ENCODE measurements at places on chromosomes 16 and 17.

DNA sequence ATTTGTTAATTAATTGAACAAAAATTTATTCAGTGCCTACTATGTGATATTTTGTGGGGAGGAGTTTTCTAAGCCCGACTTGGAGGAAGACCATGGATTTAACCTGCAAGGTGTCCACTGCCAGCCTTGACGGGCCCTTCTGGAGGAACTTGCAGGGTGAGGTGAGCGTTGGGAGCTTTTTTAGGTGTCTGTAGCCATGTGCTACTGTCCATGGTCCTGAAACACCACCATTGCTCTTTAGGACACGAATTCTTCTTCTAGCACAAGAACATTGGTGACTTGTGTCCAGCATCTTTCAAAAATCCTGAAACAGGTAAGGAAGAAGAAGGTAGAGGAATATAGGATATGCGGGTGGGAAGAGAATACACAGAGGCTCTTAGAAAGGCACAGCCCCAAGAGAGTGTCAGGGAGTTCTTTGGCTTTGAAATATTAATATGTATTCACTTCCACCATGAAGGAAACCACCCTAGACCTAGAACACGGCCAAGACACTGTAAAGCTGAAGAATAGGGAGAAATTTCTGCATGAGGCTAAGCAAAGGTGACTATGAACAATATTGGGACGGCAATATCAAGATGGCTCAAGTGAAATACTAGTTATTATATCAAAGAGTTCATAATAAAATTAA, 27.9 kb upstream of the OR4D1 start:
- no peak for DNase-seq
- no peak overlapping the region for H3K27ac ChIP-seq
- H3K4me1 ChIP-seq = no peaks in the 10 kb centered on the region
- H3K27me3 ChIP-seq = no peaks in the 10 kb centered on the region
- no peaks in the 10 kb centered on the region for H3K36me3 ChIP-seq
- no peak overlapping the region for H3K4me3 ChIP-seq

DNA sequence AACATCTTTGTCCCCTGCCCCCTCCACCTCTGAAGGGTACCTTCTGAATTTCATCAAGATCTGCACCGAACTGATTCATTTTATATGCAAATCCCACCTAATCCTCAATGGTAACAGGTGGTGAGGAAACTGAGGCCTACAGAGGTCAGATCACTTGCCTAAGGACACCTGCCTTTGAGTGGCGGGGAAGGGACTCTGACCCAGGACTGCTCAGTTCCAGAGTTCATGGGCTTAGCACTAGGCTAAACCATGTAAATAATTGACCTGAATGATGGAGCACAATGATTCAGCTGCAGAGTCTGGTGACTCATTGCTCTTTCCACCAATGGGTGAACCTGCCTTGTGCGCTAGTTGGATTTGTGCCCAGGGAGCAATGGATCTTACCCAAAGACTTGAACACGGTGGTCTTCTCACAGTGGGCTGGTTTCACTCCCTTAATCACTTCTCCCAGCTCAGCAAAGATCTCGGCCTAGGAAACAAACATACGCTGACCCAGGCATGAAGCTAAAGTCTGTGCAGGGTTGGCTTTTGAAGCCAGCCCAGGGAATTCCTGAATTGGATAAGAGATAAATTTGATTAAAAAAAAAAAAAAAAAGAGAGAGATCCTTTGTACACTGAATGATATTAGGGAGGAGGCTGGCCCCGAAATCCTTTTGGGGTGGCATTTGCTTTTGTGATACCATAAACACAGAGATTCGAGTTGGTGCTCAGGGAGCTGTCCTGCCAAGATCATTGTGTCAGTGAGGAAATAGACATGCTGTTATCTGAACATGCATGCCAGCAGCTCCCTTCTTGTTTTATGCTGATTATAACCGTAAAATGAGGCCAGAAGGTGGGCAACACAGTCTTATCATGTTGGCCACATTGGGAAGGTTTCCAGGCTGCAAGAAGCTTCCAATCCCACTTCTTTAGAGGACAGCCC, 17.0 kb downstream of the CRYM start:
- H3K36me3 ChIP-seq = no peaks in the 10 kb centered on the region
- no peaks in the 10 kb centered on the region for H3K4me1 ChIP-seq
- DNase-seq = no peak
- H3K4me3 ChIP-seq = no peak overlapping the region

GRCh38 chr16:24745391-24745790, 15.9 kb downstream of the TNRC6A start:
- H3K27me3 ChIP-seq = no peaks in the 10 kb centered on the region
- H3K4me1 ChIP-seq = peaks cover 9% of the 10 kb centered on the region
- H3K36me3 ChIP-seq = no peaks in the 10 kb centered on the region
- H3K27ac ChIP-seq = no peak overlapping the region
- H3K4me3 ChIP-seq = no peak overlapping the region

DNA sequence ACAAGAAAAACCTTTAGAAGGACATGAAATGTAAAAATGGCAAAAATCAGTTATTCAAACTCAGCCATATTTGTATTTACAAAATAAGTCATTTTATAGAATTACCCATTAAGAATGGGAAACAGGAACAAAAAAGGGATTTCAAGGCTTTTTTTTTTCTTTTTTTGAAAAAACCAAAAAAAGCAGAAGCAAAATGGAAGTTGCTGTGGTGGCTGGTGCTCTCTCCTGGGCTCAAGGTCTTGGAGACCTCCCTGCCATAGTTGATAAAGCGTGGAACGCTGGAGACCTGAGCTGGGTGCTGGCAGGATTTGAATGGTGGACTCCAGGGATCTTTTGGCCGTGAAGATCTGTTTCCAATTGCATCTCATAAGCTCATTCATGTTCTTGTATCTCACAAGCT, 3.1 kb downstream of the PLCG2 start:
- no peaks in the 10 kb centered on the region for H3K36me3 ChIP-seq
- H3K4me1 ChIP-seq = no peaks in the 10 kb centered on the region
- peaks cover 17% of the 10 kb centered on the region for H3K27me3 ChIP-seq
- H3K4me3 ChIP-seq = no peak overlapping the region
- no peak overlapping the region for H3K27ac ChIP-seq

- H3K4me1 ChIP-seq = no peaks in the 10 kb centered on the region
- H3K27me3 ChIP-seq = no peaks in the 10 kb centered on the region
- no peaks in the 10 kb centered on the region for H3K36me3 ChIP-seq
- H3K4me3 ChIP-seq = no peak overlapping the region
Observed at GRCh38 chr16:50204453-50205108, 51.5 kb downstream of the TENT4B start.

DNA sequence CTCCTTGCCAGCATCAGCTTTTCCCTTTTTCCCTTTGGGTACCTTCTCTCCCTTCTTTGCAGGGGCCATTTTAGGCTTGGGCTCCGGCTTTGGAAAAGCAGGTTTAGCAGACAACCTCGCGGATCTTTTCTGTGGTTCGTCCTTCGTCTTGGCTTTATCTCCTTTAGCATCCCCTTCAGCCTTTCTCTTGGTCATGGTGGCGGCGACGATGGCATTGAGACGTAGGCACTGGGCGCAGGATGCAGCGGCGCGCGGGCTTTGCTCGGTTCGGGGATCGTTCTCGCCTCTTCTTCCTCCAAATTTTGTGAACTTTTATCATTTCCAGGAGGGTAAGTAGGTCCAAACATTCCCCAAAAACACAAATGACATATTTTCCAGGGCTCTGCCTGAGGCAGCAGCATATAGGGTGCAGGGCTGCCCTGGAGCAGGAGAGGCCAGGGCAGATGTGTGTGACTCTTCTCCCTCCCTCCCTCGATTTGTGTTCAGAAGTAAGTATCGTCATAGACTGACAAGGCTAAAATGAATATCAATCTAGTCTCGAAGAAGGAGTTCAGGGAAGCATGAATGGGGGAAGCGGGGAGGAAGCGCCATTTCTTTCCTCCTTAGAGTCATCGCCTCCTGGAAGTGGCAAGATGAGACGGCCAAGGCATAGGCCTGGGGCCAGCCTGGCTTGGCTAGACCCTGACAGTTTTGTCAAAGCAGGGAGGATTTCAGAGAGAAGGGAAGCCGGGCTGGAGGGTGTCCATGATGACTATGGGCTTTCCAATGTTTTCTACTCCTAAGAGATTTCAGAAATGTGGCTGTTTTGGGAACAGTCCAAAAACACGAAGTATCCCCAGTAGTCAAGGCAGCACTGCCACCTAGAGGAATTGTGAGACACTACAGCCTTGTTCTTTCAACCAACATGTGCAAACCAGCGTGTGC, 13.2 kb downstream of the CHCT1 start:
- no peak overlapping the region for H3K4me3 ChIP-seq
- no peaks in the 10 kb centered on the region for H3K36me3 ChIP-seq
- H3K27ac ChIP-seq = no peak overlapping the region
- peak; percentile 60 for DNase-seq

GRCh38 chr17:42918902-42919521, 18.4 kb downstream of the G6PC1 start:
- H3K4me1 ChIP-seq = no peaks in the 10 kb centered on the region
- H3K27me3 ChIP-seq = no peaks in the 10 kb centered on the region
- no peaks in the 10 kb centered on the region for H3K36me3 ChIP-seq
- H3K4me3 ChIP-seq = no peak overlapping the region
- no peak for DNase-seq

DNA sequence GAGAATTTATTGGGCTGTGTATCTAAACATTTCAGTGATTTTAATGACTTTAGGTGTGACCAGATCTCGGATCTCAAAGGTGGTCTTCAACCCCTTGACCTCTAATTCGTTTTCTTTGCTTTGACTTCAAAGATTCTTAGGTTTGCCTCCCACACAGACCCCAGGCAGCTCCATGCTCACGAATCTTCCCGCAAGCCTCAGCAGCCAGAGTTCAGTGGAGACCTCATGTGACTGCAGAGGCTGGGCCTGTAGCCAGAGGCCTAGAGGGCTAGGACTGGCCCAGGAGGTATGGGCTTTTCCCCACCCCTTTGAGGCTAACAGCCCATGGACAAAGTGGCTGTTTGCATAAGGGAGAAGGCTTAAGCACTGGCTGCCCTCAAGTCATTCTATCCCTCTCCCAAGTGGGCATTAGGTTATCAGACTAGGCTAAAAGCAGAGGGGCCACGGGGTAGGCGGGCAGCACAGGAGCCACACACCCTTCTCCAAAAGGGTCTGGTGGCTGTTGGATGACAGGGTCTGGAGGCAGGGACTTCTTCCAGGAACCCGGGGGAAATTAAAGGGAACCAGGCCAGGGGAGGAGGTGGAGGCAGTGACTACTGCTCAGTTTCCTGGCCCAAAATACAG, 3.0 kb downstream of the HIRIP3 start:
- H3K4me1 ChIP-seq = no peaks in the 10 kb centered on the region
- H3K36me3 ChIP-seq = peaks cover 8% of the 10 kb centered on the region
- H3K4me3 ChIP-seq = no peak overlapping the region
- no peak overlapping the region for H3K27ac ChIP-seq
- no peak for DNase-seq

GRCh38 chr17:4810696-4811290, 3.8 kb downstream of the PLD2 start:
- no peak overlapping the region for H3K4me3 ChIP-seq
- H3K27me3 ChIP-seq = no peaks in the 10 kb centered on the region
- no peak for DNase-seq
- H3K36me3 ChIP-seq = peaks cover 6% of the 10 kb centered on the region
- no peak overlapping the region for H3K27ac ChIP-seq

DNA sequence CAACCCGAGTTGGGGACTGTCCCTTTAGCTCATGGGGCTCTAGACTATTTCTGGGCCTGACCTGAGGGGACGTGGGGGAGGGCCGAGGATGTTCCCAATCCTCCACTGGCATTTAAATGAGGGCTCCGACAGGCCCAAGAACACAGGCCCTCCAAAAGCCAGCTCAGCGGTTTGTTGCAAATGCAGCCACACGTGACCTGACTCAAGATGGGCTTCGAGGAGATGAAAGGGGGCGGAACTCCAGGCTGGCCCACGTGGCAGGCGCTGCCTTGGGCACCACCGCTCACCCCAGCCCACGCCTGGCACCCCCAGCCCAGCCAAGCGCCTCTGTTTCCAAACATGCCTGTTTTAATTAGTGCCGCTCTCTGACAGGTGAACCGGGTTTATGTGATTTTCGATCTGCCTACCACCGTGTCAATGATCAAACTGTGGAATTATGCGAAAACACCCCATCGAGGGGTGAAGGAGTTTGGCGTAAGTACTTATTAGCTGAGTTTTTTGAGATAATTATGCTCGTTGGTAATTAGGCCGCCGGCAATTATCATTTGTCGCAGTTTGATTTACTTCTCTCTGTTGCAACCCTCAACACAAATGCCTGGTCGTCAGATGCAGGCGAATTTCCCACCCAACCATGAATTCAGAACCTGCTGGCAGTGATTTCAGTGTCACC, 226.7 kb downstream of the KATNIP start:
- H3K4me3 ChIP-seq = no peak overlapping the region
- no peaks in the 10 kb centered on the region for H3K4me1 ChIP-seq
- H3K27ac ChIP-seq = no peak overlapping the region
- no peaks in the 10 kb centered on the region for H3K27me3 ChIP-seq
- H3K36me3 ChIP-seq = peaks cover 5% of the 10 kb centered on the region

GRCh38 chr17:43803758-43804157, 23.5 kb downstream of the CFAP97D1 start:
- H3K36me3 ChIP-seq = no peaks in the 10 kb centered on the region
- DNase-seq = no peak
- H3K4me3 ChIP-seq = no peak overlapping the region
- no peaks in the 10 kb centered on the region for H3K27me3 ChIP-seq
- no peak overlapping the region for H3K27ac ChIP-seq
- H3K4me1 ChIP-seq = peaks cover 8% of the 10 kb centered on the region

DNA sequence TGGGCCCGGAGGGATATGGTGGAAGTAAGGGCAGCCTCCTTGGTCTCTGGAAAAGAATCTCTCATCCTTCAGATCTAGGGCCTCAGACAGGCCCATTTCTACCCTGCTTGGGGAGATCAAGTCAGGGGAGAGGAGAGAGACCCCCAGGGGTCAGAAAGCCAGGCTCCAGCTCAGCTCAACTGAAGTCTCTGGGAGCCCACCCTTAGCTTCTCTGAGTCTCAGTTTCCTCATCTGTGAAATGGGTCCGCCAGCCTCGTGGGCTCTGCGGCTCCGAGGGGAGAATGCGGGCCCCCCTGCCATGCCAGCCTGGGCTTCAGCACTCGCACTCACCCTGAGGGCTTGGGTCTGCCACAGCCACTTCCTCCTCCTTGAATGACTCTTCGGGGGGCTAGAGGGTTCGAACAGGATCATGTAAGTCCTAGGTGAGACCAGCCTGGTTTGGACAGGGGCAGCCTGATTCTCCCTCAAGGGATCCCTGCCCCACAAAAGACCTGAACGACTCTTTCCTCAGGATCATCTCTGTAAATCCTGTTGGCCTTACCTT, 6.7 kb downstream of the CNGB1 start:
- H3K27ac ChIP-seq = no peak overlapping the region
- no peaks in the 10 kb centered on the region for H3K4me1 ChIP-seq
- no peak overlapping the region for H3K4me3 ChIP-seq
- no peak for DNase-seq
- H3K27me3 ChIP-seq = no peaks in the 10 kb centered on the region
